Activated T-helper 1 cell treated with anti-CD3 and anti-CD28 coated beads, Interleukin-12 subunit alpha, Interleukin-12 subunit beta, Interleukin-2, Interleukin-4 antibody, amounts not matched to agents 30 ng/mL and 10 ng/mL and 1 ng/mL, durations not matched to agents 14 hours and 24 hours and 36 hours (primary cell): ENCODE measurements at places on chromosomes 3 and 15. TPM values are rescaled to one million over a fixed set of nuclear protein-coding genes. Genes with fewer than 3 reads are reported as not detected.
A peak's percentile ranks its signal among the peaks of the same experiment; 100 is the strongest.

Gene STIMATE
- total RNA-seq = 19.8 and 20.1 TPM in 2 replicates

DNA sequence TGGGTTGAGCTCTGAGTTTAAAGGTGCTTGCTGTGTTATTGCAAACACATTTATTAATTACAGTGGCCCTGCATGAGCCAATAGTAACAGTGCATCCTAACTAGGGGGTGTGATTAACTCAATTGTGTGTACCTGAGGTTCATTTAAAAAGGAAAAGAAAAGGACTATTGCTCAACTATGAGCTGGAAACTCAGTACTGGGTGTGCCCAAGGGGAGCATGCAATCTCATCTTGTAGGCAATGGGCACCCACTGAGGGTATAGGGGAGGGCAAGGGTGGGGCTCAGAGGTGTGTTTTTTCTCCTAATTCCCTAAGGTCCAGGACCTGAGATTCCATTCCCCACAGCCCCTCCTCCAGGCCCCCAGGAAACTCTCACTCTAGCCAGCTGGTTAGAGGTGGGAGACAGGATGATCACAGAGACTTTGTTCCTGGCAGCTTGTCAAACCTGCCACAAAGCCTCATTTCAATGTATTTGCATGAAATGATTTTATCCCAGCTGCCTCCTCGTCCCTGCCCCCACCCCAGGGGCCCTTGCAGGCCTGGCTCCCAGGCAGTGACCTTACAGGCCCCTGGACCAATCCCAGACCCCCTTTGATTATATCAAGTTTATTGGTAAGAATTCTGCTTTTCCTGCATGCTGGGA is 220.7 kb downstream of the TBC1D2B start:
- no peak for DNase-seq

DNA sequence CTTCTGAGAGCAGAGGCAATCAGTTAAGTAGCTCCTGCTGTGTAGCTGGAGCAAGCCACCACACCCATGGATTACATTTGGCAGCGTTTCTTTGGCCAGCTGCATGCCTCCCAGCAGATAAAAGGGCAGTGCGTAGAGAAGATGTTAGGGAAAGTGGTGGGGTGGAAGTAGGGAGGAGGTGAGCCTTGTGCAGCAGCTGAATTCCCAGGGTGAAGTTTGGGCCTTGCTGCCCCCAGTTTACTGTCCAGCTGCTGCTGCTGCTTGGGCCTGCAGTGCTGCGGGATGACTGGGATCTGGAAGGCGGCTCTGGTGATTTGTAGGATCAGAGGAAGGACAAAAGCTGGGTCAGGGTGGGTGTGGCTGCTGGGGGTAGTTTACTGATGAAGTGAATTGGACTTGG is 318.7 kb upstream of the C2CD4B start:
- no peak for DNase-seq

DNA sequence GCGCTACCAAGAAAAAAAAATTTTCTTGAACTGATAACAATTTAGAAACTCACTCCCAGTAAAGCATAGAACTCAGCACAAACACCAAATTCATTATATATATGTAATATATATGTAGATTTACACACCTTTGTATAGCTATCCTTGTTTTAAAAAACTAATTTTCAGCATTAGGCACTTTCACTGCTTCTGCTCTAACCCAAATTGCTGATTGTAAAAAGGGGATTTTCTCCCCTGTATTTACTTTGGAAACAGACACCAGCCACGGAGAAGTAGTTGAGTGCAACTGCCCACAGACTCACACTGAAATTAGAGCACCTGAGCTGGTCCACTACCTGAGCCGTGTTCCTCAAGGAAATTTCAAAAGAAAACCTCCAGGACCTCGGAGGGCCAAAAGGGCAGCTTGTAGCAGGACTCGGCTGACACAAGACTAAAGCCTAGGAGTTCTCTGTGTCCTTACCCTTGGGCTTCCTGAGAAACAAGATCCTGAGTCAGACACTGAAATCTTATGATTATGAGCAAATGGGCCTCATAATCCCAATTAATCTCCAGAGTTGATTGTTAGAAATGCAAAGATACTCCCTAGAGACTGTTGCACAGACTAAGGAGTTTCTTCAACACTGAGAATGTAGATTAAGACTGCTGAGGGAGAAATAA is 106.0 kb downstream of the TNIK start:
- DNase-seq = no peak

Gene SMCO1
- total RNA-seq = not detected in 2 replicates

Gene GTPBP8
- total RNA-seq = 22.6 and 25.0 TPM in 2 replicates

- no peak for DNase-seq
Observed at GRCh38 chr3:14441240-14441919, 39.0 kb downstream of the SLC6A6 start.

Gene COL6A6
- total RNA-seq = not detected in 2 replicates

- DNase-seq = no peak
Observed at GRCh38 chr3:124361566-124361965, 368.7 kb upstream of the UMPS start.

DNA sequence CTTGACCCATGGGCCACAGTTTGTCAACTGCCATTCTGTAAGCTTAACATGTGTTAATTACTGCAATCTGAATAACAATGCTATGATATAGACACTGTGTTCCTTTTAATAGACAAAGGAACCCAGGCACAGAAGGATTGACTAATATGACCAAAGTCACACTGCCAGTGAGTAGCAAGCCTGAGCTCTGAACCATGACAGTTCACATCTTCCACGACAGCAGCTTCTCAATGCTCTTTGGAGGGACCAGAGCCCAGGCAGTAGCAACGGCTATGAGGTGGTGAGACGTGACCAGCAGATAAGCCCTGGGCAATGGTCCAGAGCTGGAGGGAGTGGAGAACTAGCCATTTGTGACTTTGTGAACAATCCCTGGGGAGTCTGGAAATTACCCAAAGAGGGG is 19.4 kb downstream of the CA12 start:
- DNase-seq = no peak

DNA sequence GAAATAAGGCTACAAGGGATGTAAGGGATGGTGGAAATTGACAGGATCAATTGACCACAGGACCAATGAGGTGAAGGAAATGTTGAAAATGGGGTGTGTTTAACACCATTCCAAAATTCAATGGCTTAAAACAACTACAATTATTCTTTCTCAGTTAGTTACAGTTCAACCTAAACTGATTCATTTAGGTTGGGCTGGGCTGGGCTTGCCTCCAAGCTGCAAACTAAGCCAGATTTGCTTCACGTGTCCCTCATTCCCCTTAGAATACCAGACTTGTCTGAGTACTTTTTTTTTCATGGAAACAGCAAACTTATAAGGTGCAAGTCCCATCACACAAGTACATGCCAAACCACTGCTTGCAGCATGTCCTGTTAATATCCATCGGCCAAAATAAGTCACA is 280.1 kb downstream of the NEK10 start:
- no peak for DNase-seq

Gene CCDC13
- total RNA-seq = 0.32 TPM in 1 of 2 replicates, not detected in the other

Gene GOLGA8S
- total RNA-seq = 0.08 and 0.15 TPM in 2 replicates

- no peak for DNase-seq
Observed at GRCh38 chr15:69457304-69458280, 5.0 kb downstream of the RPLP1 start.

DNA sequence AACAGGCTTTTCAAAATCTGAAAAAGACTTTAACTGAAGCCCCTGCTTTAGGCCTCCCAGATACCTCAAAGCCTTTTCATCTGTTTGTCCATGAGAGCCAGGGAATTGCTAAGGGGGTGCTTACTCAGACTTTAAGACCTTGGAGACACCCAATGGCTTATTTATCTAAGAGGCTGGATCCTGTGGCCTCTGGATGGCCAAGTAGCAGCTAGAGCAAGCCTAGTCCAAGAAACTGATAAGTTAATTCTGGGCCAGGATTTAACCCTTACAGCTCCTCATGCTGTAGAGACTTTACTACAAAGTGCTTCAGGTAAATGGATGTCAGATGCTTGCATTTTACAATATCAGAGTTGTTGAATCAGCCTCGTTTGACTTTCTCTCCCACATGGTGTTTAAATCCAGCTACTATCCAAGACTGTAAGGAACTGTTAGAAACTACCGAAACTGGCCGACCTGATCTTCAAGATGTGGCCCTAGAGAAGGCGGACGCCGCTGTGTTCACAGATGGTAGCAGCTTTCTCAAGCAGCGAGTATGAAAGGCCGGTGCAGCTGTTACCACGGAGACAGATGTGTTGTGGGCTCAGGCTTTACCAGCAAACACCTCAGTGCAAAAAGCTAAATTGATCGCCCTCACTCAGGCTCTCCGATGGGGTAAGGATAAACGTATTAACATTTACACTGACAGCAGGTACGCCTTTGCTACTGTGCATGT is 3.3 kb downstream of the DET1 start:
- no peak for DNase-seq

DNA sequence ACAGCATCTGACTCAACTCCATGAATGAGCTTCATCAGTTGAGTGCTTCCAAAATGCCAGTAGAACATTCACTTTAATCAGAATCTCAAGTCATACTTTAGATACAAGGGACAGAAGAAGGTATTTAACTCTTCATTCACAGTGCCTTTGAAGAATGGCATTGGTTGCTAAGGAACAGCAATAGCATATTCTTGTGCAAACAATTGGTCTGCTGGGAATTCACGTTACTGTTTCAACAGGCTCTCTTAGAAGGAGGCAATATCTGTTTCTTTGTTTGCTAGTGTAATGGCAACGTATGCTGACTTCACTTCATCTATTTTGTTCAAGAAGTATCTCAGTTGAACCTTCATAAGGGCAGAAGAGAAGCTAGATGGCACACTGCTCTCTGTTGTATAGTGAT is 113.9 kb downstream of the TMEM108 start:
- DNase-seq = no peak

GRCh38 chr15:94524565-94524964 is 293.2 kb downstream of the MCTP2 start:
- DNase-seq = no peak

DNA sequence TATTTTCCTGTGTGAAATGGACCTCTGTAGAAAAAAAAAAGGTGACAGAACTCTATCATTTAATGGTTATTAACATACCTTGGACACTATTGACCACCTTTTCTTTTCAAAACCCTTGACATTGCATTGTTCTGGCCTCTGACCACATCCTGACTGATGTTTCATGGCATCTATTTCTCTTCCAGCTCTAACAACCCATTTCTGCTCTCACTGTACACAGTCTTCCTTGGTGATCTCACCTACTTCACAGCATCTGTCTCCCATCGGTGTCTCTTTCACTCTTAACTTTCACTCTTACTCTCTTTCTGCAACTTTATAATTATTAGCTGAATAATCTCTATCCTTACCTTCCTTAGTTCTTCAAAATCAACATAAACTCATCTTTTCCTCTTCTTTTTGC is 217.4 kb upstream of the CD96 start:
- DNase-seq = no peak

GRCh38 chr15:84793431-84794161 is 23.6 kb upstream of the ALPK3 start:
- DNase-seq = no peak

Gene C3orf70
- total RNA-seq = 0.10 TPM in 2 replicates

- DNase-seq = no peak
Observed at GRCh38 chr3:113242096-113242581, 30.8 kb downstream of the BOC start.

Gene CALML4
- total RNA-seq = 12.1 and 13.1 TPM in 2 replicates

Gene ARHGAP31
- 7.5 and 8.0 TPM in 2 replicates for total RNA-seq

Gene NGRN
- total RNA-seq = 39.0 and 39.9 TPM in 2 replicates

DNA sequence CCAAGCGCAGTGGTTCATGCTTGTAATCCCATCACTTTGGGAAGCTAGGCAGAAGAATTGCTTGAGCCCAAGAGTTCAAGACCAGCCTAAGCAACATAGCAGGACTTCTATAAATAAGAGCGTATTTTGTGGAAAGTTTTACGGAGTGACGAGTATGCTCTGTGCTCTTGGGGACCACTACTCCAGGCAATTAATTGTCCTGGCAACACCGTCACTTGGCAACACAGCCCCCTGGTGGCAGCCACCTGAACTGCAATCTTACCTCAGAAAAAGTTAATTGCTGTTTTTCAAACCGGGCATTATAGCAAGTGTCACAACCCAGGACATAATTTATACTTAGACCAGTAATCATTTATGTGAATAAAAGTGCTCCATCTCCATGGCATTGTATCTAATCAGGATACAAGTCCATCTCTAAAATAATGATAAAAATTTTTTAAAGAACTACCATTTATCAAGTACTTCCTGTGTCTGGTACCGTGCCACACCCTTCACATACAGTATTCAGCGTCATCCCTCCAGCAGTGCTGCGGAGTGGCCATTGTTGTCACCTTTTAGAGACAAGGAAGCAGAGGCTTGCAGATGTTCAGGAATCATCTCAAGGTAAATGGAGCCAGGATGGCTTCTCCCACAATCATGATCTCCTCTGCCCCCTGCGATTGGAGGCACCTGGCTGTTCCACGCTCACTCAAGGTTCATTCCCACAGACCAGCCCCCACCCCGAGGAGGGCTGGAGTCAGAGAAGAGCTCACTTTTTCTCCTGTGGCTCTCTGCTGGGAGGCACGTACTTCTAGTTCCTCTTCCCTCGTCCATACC is 34.5 kb downstream of the PLA2G4D start:
- peak; percentile 52 for DNase-seq

DNA sequence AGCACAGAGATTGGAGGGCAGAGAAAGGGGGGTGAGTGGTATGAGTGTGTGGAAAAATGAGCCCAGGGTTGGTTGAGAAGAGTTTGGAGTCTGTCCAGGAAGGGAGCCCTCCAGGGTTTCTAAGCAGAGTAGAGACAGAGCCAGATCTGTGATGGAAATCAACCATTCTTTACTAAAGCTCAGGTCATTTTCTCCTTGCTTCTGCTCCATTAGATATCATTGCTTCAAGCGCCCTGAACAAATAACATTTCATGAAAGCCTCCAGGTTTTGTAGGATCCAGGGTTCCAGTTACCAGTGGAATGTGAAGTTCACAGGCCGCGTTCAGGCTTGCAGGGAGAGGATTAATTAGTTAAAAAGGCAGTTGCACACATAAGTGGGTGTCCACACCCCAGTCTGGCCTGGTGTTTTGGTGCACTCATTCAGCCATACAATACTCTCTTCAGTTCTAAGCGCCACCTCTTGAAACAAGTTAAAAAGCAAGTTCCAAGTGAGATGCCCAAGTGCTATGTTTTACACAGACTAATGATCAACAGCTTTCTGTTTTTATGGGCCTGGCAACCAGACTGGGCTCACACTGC is 16.4 kb upstream of the BOC start:
- DNase-seq = no peak

DNA sequence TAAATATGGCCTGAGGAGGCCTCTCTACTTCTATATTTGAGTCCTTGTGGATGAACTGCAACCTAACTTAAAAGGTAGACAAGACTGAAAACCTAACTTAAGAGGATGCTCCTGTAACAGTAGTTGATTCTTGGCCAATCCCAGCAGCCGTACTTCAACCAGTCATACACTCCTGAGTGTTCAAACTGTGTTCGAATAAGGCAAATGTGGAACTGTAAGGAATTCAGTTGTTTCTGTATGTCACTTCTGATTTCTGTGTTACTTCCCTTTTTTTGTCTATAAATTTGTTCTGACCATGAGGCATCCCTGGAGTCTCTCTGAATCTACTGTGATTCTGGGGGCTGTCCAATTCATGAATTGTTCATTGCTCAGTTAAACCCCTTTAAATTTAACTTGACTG is 20.5 kb downstream of the GALK2 start:
- no peak for DNase-seq

Gene CYP19A1
- total RNA-seq = 0.23 and 0.24 TPM in 2 replicates

Gene TIGIT
- 5.6 and 5.8 TPM in 2 replicates for total RNA-seq
